Neural crest cell (in vitro differentiated cells): ENCODE measurements at places on chromosomes 4 and X. TPM values are rescaled to one million over a fixed set of nuclear protein-coding genes. Genes with fewer than 3 reads are reported as not detected.
A peak's percentile ranks its signal among the peaks of the same experiment; 100 is the strongest.

- DNase-seq, result no peak
These were observed 20.2 kb downstream of the ZDHHC9 start for GRCh38 chrX:129823522-129823921.

GRCh38 chrX:14355556-14355955, 173.8 kb upstream of the GLRA2 start:
- no peak for DNase-seq

DNA sequence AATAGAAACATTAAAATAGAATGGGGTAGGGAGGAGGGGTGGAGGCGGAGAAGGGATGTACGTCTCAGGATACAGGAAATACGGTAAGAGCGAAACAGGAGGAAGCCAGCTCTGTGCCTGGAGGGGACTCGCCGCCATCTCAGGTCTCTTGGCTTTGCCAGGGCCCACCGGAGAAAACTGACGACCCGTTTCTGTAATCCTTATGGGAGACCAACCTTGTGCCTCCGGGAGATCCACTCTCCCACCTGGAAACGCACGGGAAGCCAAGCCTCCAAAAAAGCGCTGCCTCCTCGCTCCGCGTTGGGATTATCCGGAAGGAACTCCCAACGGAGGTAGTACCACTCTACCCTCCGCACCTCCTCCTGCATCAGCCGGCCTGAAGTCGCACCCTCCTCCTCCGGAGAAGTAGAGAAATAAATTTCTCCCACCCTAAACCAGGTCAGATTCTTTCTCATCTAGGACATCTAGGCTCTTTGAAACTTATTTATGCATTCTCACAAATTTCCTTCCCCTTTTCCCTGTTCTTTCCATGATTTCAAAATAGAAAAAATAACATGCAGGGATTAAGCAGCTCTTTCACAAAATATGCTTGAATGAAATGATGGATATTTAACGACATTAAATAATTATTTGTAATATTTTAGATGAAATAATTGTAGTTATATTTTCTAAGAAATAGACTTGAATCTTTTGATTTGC, at the start of gene NBDY:
NBDY (plus strand) TSS at position 92 of the 699 bp plus-strand sequence; CDS start at position 203, 111 bp downstream.
- DNase-seq, result peak; percentile 21

- no peak for DNase-seq
These were observed 191.2 kb downstream of the BANK1 start for GRCh38 chr4:101981756-101982155.

Gene BRS3
- total RNA-seq, result not detected in 2 replicates

Gene NOX1
- not detected in 2 replicates for total RNA-seq

Gene NDST4
- total RNA-seq, result 1.3 and 1.7 TPM in 2 replicates

GRCh38 chr4:11548597-11549082, 119.9 kb upstream of the HS3ST1 start:
- DNase-seq, result no peak

Gene FGF13
- 81.1 and 85.5 TPM in 2 replicates for total RNA-seq
